ENCODE measurements at places on chromosomes 7 and 10.

DNA sequence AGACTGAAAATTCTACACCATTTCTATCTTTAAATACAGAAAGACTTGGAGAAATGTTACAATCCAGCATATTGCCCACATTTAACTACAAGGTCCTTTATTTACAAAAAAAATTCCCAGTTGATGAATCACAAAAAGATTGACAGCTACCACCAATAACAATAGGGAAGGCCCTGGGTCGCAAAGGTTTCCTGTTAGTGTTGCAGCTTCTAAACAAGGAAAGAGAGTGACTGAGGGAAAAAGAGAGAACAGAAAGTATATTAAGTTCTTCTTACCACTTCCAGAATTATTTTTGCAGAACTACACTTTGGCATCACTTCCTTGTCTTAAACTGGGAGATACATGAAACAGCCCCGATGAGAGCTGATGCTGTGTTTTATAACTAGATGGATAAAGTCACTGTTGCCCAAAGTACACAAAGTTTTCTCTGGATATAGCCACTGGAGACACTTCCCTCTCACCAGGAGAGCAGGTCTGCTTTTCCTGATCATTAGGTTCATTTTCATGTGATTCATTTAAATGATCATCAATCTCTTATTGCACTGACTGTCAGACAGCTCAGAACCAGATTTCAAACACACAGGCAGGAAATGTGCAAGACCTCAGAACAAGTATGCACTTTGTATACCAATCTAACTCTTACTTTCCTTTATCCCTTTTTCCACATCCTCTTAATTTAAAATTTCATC lies 57.0 kb downstream of the SHTN1 start:
- DNase-seq, result no peak

- no peak for DNase-seq
Measured at GRCh38 chr10:6218692-6219493, 16.2 kb downstream of the PFKFB3 start.

- no peak for DNase-seq
Measured at GRCh38 chr10:43174969-43175368, 36.7 kb downstream of the CSGALNACT2 start.

- no peak for DNase-seq
Measured at GRCh38 chr7:82183634-82184033, 259.9 kb downstream of the CACNA2D1 start.

GRCh38 chr7:51601461-51601860 lies 284.9 kb upstream of the COBL start:
- DNase-seq, result no peak

DNA sequence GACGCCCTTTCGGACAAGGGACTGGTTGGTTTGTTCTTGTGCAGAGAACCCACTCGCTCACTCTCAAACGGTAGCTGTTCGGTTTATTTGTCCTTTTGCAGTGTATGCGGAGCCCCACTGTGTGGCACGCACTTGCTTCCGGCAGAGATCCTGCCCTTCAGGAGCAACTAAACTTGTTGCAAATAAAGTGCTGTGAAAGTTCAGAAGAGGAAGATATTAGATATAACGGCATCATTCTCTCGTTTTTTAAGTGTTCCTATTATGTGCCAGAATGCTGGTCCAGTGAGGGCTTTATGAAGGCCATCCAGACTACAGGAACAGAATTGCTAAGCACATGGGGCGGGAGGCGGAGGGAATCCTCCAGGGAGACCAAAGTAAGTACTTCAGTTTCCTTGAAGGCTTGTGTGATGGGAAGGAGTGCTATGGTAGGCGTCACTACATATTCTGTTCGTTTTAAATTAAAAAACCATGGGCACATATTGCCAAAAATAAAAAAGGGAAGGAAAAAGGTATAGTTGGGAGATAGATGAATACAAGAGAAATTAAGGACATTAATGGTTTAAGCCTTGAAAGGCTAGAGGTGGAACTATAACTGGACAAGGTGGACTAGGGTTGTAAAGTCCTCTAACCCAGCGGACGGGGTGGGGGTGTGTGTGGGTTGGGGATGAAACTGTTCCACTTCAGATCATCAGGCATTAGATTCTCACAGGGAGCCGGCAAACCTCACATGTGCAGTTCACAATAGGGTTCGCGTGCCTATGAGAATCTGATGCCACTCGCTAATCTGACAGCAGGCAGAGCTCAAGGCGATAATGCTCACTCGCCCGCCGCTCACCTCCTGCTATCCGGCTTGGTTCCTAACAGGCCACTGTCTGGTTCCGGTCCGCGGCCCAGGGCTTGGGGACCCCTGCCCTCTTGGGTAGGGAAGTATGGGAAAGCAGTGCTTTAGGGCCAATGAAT lies 704 bp upstream of the ERLIN1 start:
- peak; percentile 12 for DNase-seq

DNA sequence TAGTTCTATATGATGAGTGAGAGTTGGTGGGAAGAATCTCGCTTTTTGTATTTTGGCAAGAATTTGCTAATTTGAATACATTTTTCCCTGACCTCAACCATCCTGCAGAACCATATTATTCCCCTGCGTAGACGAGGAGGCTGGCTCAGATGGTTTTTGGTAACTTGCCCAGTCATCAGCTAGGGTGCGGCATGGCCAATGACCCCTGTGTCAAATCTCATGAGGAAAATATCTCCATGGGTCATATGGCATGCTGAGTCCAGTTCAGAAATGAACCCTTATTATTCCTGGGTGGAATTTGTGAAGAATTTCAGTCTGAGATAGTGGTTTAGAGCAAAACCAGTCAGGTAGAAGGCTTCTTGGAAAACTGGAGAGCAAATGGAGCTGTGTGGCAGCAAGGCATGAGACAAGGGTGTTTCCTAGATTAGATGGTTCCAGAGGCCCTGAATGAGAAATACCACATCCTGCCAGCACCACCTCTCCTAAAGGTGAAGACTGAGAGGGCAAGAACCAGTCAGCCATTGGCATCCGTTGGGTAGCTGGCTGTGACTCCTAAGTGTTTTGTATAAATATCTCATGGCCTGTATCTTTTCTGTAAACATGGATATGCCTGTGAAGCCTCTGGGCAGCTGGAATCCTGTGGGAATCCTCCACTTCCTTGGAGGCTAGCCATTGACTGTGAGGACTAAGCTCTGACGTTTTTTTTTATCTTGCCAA lies 5.8 kb upstream of the UPP1 start:
- DNase-seq, result no peak

GRCh38 chr10:79451046-79451699 lies 5.7 kb upstream of the ZCCHC24 start:
- DNase-seq, result no peak

DNA sequence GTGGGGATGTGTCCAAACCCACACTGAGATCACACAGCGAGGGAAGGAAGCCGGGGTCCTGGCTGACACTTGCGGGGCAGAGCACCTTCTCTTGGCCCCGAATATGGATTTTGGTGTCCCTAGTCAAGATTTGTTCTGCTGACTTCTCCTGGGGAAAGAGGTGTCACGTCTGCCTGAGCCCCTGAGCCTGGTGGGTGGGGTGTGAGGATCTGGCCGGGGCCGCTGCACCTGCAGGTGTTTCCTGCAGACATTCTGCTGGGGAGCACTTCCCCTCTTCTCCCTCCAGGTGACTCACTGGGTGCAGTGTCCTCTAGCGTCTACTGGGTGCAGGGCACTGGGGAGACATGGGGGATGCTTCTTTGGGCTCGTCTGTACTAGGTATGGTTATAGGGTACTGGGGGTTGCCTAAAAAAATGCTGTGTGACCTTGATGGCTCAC lies 99.2 kb downstream of the GRK5 start:
- DNase-seq, result no peak

- no peak for DNase-seq
Measured at GRCh38 chr7:73504017-73504416, 18.1 kb downstream of the BAZ1B start.
